ENCODE measurements at places on chromosomes 3 and 15.

GRCh38 chr3:194086388-194087075, 49.4 kb upstream of the HES1 start:
- no peak for DNase-seq

DNA sequence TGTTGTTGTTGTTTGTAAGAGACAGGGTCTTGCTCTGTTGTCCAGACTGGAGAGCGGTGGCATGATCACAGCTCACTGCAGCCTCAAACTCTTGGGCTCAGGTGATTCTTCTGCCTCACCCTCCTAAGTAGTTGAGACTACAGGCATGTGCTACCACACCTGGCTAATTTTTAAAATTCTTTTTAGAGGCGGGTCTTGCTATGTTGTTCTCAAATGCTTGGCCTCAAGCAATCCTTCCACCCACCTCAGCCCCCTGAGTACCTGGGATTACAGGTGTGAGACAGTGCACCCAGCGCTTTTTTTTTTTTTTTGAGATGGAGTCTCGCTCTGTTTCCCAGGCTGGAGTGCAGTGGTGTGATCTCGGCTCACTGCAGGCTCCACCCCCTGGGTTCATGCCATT, 46.7 kb downstream of the TMOD3 start:
- no peak for DNase-seq

DNA sequence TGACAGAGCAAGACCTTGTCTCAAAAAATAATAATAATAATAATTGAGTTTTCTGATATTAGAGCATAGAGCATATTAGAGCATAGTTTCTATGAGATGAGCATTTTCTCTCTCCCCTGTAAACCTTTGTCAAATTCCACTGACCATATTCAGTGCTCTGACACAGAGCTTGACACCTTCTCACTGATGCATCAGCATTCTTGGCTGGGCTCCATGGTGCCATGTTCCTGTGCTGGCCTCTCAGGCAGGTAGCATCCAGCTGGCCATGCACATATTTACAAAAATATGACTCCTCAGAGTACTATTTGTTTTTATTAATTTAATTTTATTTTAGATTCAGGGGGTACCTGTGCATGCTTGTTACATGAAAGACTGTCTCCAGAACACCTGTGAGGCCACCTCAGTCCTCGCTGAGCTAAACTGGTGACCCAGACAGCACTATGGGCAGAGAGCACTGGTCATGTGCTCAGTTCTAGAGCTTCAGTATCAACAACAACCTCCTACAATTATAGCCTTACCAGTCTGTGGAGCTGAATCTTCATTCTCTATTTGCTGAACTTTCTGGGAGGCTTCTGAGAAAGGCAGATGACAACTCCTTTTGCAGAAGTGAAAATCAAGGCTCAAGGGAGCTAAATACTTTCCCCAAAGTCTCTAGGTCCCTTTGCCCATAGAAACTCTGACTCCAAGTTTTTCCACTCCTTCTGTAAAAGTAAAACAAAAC, 21.6 kb upstream of the SLC28A2 start:
- no peak for DNase-seq

- no peak for DNase-seq
Measured at GRCh38 chr3:187458921-187459320, 90.7 kb downstream of the RTP4 start.

DNA sequence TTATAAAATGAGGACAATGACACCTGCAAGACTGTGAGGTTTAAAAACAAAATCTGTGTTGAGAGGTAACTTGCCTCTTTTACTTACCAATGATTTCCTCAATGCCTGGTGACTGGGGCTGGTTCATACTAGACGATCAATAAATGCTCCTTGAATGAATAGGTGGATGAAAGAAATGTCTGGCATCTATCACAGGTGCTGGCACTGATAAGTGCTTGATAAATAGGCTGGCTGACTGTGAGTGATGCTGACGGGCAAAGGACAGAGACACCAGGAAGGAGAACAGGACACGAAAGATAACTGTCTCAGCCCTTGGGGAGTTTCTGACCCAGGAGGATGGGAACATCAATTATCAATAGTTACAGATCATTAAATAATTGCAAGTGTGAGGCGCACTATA, 31.9 kb downstream of the RBP2 start:
- DNase-seq: no peak

- no peak for DNase-seq
Measured at GRCh38 chr3:146884296-146884695, 279.1 kb upstream of the PLSCR5 start.

DNA sequence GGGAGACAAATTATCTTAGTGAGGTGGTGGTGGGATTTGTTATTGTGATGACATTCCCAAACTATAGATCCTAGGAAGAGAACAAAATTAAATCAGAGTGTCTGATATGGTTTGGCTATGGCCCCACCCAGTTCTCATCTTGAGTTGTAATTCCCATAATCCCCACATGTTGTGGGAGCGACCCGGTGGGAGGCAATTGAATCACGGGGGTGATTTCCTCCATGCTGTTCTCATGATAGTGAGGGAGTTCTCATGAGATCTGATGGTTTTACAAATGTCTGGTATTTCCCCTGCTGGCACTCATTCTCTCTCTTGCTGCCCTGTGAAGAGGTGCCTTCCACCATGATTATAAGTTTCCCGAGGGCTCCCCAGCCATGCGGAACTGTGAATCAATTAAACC, 62.0 kb downstream of the RPL22L1 start:
- DNase-seq: no peak

- no peak for DNase-seq
Measured at GRCh38 chr3:153783106-153783505, 338.1 kb upstream of the ARHGEF26 start.

DNA sequence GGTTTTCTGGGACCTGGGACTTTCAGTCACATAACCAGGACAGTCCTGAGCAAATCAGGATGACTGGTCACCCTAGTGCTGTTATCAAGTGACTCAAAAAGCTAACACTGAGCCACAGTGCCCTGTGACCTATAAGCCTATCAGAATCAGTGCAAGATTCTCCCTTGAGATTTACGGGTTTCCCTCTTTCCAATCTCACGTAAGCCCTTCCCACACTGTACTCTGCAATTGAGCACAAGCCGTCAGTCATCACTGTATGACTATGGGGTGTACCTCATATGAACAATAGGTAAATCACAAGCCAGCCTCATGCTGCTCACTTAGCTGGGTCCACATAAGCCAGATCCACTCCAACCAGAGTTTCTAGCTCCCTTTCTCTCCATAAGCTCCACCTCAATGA, 21.0 kb upstream of the CLDN18 start:
- no peak for DNase-seq

DNA sequence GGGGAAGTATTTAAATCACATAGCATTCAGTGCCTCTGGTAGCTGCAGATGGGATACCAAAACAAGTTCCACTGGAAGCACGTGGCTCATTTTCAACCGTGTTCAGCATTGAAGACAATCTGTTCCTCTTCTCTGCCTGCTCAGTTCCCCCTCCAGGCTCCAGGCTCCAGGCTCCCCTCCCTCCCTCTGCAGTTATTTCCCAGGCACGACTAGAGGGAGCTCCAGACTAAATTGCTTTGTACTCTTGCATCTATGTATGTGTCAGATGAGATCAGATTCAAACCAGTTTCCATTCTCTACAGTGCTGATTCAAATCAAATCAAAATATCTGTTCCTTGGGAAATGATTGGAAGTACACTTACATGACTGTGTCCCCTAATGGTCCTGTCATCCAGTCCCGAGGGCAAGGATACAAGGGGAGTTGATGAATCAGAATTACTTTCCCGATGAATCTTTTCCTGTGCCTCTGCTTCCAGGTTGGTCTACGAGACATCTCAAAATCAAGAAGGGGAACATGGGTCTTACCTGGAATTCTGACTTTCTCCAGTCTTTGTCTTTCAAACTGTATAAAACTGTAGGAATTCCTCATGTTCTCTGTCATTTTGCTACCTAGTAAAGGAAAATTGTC, 600.5 kb downstream of the EDEM1 start:
- no peak for DNase-seq

GRCh38 chr3:148006508-148006907, 597.3 kb downstream of the ZIC1 start:
- no peak for DNase-seq

- no peak for DNase-seq
Measured at GRCh38 chr15:83208367-83208661, 691 bp upstream of the HDGFL3 start.

GRCh38 chr3:99666201-99666600, 27.8 kb downstream of the COL8A1 start:
- no peak for DNase-seq

DNA sequence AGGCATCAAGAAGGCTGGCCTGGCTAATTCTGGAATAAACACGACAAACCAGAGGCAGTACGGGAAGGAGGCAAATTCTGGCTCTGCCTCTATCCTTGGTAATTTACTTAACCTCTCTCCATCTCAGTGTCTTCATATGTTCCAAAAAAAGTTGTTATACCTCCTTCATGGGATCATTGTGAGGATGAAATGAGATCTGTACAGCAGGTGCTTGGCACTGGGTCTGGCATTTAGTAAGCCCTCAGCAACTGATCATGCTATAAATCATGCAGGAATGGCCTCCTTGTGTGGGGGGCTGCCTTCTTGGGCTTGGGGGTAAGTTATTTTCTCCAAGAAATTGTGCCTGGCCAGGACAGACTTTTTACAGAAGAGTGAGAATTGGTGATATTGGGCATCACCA, 38.3 kb upstream of the TRA2B start:
- DNase-seq: no peak

- no peak for DNase-seq
Measured at GRCh38 chr15:65936282-65936681, 67.0 kb downstream of the RAB11A start.

DNA sequence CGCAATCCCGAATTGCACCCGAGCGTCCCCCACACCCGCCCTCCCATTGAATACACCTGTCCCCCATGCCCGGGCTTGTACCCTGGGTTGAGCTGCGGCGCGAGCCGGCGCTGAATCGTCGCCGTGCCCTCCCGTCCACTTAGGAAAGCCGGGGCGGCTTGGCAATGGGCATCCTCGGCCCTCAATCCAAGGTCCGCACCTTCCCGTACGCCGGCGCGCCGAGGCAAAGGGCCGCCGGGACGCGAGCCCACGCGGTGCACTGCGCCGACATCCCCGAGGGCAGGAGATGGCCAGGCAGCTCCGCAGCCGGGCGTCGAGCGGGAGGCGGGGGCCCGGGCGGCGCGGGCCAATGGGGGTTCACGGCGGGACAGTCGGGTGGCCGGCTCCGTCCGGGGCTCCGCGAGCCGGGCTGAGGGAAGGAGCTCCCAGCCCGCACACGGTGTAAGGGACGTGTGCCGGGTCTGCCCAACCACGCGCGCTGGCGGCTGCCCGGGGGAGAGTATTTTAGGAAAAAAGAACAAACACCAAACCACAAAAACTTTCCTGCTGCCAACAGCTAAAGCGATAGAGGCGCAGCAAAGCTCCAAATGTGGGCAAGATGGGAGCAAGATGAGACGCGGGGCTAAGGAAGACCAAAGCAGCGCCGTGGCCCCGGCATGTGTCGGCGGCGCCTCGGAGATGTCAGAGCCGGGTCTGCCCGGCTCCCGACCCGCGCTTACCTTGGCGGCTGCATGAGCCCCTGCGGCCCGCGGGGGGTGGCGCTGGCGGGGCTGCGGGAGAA, 621 bp downstream of the RGMA start:
- DNase-seq: no peak

DNA sequence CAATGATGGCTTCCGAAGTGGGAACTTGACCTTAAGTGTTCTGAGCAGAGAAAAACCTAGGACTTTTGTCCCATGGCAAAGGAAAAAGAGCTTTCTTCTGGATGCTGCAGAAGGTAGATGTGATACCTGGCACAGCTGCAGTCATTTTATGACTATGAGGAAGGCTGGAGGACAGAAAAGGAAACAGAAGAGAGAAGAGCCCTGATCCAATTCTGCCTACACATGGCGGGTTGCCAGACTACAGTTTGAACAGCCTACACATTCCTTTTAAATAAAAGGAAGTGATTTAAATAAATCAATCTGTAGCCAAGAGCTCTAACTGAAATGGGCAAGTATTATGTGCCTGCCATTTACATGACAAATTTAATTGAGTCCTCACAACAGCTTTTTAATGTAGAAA, 43.6 kb upstream of the CHRNB4 start:
- DNase-seq: no peak

- no peak for DNase-seq
Measured at GRCh38 chr3:184373422-184373821, 4.6 kb downstream of the THPO start.

DNA sequence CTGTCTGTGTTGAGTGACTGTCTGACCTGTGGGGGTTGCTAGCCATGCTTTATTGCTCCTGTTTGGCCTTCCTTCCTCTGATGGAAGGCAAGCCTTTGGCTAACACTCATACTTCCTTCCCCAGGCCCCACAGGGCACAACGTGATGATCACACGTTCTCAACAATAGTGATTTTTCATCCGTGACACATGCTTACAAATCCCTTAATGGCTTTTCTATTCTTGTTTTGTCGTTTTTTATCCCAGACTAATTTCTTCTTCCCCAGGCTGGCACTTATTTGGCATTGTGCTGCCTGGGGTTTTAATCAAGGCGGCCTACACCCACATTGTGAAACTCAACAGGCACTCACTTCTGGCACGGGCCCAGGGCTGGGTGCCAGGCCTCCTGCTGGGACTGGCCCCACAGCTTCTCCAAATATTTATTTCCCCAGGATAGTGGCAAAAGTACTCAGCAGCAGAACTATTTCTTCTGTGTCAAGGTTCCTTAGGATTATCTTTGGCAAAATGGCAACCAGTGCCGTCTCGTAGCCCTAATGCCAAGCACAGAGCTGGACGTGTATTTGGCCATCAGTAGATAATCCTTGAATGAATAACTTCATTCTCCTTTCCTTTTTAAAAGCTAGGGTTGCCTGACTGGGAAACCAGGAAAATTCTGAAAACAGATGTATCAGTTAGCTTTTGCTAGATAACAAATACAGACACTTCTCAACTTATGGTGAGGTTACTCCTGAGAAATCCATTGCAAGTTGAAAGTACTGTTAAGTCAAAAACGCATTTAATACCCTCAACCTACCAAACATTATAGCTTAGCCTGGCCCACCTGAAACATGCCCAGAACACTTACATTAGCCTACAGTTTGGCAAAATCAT, 30.6 kb downstream of the CMTM7 start:
- no peak for DNase-seq

DNA sequence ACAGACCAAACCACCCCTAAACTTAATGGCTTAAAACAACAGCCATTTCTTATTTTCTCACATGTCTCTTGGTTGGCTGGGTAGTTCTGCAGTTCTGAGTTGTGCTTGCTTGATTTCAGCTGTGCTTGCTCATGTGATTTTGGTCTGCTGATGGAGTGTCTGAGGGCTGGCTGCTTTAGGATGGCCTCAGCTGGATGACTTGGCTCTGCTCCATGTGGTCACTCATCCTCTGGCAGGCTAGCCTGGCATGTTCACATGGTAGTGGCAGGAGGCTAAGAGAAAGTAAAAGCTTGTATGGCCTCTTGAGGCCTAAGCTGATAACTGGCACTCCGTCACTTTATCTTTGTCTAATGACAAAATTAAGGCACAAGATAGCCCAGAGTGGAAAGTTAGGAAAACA, 4.1 kb downstream of the SV2B start:
- no peak for DNase-seq

DNA sequence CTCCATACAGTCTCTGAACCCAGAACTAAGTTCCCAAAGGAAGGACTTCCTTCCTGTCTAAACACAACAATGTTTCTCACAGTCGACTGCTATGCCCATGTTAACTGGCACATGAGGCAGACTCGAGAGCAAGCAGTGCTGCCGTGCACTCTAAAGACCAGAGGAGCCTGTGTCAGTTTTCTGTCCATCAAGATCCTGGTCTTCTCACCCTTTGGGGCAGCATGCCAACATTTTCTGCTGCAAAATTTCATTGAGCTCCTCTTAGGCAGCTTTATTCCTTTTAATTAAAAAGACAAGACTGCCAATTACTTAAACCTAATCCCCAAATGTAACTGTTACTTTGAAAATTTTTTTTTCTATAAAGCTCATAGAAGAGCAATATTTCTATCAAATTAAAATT, 205.1 kb downstream of the GAP43 start:
- DNase-seq: no peak

All from stimulated activated naive CD4-positive, alpha-beta T cell (primary cell).